M059J (cell line): ENCODE measurements at places on chromosomes 3 and 15. TPM values are rescaled to one million over a fixed set of nuclear protein-coding genes. Genes with fewer than 3 reads are reported as not detected.

- DNase-seq, result no peak
Observed at GRCh38 chr3:66394753-66395249, 106.0 kb downstream of the LRIG1 start.

DNA sequence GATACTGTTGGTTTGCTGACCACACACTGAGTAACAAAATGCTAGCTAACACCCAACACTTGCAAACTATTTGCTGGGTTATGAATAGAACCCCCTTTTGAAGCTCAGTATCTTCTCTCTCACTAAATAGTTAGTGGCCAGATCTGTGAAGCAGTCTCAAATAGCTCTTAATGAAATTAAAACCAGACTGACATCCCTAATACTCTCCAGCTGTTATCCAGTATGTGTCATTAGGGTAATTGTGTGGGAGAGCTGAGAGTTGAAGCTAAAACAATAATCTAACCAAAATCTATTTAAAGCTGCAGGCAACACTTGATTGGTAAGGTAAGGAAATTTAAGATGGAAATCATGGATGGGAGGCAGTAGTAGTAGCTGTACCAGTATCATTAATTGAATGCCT is 110.4 kb upstream of the RORA start:
- DNase-seq, result no peak

DNA sequence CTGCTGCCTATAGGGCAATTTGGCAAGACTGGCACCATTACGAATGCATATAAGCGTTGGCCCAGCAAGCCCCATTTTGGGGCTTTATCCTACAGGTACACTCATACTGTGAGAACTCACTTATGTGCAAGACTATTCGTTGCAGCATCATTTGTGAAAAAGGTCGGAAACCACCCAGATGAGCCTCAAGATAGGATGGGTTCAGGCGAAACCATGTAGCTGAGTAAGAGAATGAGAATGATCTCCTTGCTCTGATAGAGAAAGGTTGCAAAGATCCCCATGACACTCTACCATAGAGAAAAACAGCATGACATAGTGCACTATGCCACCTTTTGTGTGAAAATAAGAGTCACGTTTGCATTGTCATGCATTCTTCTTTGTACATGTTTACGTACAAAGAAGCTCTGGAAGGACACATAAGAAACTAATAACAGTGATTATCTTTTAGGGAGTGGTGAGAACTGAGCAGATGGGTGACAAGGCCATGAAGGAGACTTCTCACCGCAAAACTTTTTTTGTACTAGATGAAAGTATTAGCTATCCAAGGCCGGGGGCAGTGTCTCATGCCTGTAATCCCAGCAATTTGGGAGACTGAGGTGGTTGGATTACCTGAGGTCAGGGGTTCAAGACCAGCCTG is 50.0 kb downstream of the RHCG start:
- DNase-seq, result no peak

DNA sequence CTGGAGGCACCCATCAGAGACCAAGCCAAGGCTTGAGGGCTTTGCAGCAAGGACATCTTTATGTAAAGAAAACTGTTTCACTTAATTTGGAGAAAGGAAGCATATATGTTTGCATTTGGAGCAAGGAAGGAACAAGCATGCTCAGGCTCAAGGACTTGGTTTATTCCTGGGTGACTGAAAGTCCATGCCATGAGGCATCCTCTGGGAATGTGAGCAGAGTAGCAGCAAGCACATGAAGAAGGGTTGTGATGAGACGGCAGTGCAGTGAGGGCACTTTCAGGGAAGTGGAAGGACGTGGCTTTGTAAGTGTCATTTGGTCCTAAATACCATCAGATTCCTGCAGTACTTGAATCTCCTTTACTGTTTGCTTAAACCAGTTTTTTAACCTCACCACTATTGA is 26.8 kb downstream of the POLG start:
- no peak for DNase-seq

DNA sequence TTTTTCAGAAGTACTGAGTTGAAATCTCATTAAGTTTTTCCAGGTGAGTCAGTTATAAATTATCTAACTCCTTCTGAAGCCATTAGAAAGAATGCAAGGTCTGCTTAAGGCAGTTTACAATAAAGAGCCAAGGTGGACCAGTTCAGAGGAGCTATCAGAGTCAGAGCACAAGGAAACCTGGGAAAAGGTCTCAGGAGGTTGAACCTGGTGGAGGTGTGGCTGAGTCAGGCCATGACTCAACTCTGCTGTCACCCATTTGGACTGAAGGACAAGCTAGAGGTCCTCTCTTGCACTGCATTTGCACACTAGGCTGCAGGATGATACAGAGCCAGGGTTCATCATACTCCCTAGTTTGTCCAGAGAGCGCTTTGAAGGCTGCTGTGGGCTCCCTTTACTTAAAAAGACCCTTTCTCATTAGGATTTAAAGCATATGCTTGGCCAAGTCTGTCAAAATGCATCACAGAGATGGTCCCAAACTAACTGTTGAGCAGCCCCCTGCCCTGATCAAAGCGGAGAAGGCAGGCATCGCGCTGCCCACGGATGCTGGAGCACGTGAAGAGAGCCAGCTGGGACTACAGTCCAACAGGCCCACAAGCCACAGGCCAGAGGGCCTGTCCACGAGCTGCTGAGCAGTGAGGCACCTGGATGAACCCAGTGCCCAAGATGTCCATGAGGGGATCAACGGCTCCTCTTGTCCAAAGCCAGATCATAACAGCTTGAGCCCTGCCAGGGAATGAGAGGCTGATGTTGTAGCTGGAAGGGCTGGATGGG is 26.0 kb upstream of the MRPS22 start:
- DNase-seq, result peak; percentile 87

DNA sequence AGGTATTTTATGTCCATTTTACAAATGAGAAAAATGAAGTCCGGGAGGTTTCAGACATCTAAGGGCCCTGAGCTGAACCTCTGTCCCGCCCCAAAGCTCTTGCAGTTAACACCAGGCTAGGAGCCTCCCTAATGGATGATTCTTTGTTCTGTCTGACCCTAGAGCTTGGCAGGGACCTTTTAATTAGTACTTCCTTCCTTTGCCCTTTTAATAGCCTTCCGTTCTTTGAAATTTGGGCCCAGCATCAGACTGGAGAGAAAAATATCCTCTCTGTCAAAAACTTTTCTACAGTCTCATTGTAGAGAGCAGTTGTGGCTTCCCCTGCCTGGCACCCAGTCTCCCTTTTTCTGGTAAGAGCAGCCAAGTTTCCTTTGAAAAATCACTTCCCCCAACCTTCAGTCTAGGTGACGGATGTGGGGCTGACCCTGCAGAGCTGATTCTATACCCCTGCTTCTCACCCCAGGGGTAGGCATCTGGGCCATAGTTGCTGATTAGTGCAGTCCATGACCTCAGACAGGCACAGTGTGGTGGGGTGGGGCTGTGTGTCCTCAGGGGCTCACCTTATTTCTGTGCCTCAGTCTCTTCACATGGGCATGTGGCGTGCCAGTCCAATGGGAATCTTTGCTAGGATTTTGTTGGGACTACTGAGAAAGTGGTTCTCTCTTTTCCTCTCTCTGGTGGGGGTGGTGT is 220.4 kb downstream of the ADAMTS9 start:
- DNase-seq, result no peak

GRCh38 chr15:94026458-94027304 is 204.7 kb upstream of the MCTP2 start:
- DNase-seq, result peak; percentile 79

- DNase-seq, result no peak
Observed at GRCh38 chr15:55407498-55408011, 604 bp downstream of the CCPG1 start.

DNA sequence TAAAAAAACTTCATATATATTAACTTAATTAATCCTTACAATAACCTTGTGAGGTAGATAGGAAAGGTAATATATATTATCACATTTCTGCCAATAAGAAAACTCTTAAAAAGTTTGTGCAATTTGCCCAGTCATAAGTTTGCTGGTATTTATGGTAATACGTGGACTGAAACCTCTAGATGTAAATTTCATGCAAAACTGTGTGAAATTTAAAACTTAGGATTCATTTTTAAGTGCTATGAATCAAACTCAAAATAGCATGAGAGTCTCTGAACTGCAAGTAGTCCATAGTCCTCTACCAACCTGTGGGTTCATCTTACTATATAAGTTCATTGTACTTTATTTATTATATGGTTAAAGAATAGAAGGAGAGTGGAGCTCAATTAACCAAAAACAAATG is 56.4 kb downstream of the ZBTB20 start:
- no peak for DNase-seq

GRCh38 chr3:24683633-24684384 is 189.2 kb upstream of the THRB start:
- DNase-seq, result peak; percentile 51

The PXYLP1 gene
- total RNA-seq, result 14.5 and 17.7 TPM in 2 replicates

The AADAC gene
- total RNA-seq, result 0.39 TPM in 1 of 2 replicates, not detected in the other

The BLM gene
- total RNA-seq, result 7.7 and 9.0 TPM in 2 replicates

The BFSP2 gene
- total RNA-seq, result not detected in 2 replicates

The PIGZ gene
- total RNA-seq, result 1.7 and 1.9 TPM in 2 replicates
